Fibroblast of villous mesenchyme (primary cell): ENCODE measurements at places on chromosomes 3 and 15.
A peak's percentile ranks its signal among the peaks of the same experiment; 100 is the strongest.

DNA sequence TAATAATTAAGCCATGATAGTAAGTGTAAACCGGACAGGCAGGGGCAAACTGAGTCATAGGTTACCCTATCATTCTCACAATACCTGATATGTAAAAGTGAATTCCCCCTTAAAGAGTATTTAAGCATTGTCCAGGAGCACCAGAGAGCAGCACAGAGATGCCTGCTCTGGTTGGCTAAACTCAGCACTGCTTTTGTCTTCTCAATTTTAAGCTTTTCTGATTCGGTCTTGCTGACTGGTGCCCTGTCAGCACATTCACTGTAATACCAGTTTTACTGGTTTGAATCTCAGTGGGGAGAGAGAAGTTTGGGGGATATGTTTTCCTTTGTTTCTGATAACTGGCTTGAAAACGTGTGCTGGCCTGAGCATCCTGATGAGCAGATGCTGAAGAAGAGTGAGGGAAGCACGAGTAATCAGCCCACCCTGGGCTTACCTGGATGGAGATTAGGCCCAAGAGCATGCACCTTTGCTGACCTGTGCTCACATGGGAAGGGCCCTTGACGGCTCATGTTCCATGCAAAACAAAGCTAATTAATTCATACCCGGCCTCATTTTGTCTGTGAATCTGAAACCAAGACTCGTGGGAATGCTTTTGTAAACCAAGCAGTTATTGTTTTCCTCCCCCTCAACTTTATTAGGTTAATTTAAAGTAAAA is 208.5 kb upstream of the MRPL3 start:
- no peak for DNase-seq

- DNase-seq, result peak; percentile 25
Measured at GRCh38 chr15:86919581-86919980, 839.9 kb downstream of the AGBL1 start.

- DNase-seq, result no peak
Measured at GRCh38 chr3:187804745-187805121, 59.5 kb upstream of the BCL6 start.

- DNase-seq, result no peak
Measured at GRCh38 chr15:64877435-64877834, 34.3 kb upstream of the ANKDD1A start.

GRCh38 chr3:10238345-10239183 is 9.7 kb upstream of the TATDN2 start:
- DNase-seq, result no peak

DNA sequence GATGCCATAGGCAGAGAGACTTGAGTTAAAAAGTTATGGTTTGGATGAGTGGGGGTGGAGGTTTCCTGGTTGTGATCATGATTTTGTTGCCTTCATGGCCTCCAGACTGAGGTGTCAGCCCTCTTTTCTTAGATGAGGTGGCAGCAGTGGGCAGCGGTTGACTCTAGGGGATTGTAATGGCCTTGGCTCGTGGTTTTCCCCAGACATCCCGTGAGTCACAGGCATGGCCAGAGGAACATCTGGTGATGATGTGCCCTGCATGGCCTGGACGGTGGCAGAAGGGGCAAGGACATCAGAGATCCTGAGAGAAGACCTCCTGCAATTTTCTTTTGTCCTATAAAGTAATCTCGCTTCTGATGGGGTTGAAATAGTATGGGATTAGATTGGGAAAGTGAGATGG is 12.4 kb downstream of the RETNLB start:
- DNase-seq, result no peak

DNA sequence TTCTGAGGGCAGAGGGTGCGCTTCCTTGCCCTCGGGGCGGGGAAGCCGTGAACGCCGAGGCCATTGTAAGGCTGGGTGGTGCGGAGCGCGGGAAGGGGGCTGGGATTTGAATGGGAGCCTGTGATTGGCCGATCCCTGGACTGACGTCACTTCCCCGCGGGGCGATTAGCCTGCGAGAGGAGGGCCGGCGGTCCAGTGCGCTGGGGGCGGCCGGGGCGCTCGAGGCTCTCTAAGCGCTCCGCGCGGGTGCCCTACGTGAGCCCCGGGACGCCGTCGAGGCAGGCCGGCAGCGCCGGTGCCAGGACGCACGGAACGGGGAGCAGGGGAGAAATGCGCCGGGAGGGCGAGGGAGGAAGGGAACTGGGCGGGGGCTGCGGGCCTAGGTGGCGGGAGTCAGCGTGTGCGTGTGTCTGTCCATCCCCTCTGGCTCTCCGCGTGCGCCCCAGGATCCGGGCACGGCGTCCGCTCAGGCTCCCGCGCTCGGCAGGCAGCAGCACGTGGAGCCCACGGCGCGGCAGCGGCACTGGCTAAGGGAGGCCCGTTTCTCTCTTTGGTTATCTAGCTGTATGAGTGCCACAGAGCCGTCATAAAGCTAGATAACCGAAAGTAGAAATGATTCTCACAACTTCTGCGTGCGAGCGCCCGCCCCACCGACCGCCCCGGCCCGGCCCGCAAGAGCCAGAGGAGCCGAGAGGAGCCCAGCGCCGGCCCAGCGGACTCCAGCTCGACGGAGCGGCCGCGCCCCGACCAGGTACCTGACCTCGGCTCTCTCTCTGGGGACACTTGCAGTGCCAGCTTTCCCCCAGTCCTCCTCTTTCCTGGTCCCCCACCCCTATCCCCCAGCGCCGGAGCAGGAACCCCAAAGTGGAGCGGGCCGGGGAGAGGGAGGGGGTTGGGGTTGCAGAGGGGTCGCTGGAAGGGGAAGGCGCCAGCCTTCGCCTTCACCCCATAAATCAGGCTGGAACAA is 33.1 kb upstream of the POLG start:
- DNase-seq, result no peak

- DNase-seq, result no peak
Measured at GRCh38 chr3:116563351-116563750, 118.1 kb upstream of the LSAMP start.

- DNase-seq, result peak; percentile 13
Measured at GRCh38 chr15:74050556-74051234, 31.7 kb downstream of the GOLGA6A start.

- DNase-seq, result no peak
Measured at GRCh38 chr15:87843312-87843711, 413.2 kb downstream of the NTRK3 start.

DNA sequence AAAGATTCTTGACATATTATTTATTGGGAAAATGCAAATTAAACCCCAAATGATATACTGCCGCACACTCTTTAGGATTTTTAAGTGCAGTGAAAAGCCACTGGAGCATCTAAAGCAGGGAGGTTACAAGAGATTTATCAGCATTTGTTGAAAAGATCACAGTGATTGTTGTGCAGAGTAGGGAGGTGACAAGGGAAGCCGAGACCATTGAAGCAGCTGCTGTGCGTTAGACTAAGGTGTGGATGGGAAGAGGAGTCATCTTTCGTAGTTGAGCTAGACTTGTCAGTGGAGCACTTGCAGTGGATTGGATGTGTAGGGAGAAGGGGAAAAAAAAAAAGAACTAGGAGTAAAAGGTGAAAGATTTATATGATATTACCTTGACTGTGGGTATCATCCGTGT is 854.6 kb downstream of the NTRK3 start:
- DNase-seq, result no peak

DNA sequence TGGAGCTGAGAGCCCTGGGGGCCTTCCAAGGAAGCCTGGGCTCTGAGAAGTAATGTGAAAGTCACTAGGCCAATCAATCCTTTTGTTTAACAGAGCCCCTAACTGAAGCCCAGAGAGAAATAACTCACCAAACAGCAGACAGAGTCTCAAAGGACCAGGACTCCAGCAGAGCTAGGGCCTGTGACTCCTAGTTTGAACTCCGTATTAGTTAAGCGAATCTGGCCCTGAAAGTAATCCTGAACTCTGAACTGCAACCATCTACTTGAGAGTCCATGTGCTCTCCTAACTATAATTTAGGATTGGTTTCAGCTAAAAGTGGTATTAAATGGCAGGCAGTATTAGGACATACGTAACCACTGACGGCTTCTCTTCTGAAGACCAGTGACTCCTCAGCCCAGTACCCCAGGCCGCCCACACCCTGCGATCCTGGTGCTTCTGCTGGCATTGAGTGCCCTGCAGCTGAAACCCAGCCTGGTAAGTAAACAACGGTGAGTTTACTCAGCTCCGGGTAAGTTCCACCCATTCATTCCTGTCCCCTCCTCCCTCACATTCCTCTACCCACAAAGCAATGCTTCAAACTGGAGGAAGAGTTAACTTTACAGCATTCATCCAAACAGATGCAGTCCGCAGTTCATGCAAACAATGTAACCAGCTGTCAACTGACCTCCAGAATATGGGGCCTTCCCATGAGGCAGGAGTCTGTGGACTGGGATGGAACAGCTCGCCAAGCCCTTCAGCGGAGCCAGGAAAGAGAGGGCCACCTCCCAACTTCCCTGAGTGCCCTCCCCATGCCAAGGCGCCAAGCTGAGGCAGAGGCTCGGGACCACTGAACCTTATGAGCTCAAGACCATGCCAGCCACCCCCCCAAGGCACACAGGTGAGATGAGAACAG is 7.3 kb downstream of the MYO5C start:
- peak; percentile 5 for DNase-seq

- no peak for DNase-seq
Measured at GRCh38 chr15:71136793-71137518, 21.7 kb downstream of the THSD4 start.

DNA sequence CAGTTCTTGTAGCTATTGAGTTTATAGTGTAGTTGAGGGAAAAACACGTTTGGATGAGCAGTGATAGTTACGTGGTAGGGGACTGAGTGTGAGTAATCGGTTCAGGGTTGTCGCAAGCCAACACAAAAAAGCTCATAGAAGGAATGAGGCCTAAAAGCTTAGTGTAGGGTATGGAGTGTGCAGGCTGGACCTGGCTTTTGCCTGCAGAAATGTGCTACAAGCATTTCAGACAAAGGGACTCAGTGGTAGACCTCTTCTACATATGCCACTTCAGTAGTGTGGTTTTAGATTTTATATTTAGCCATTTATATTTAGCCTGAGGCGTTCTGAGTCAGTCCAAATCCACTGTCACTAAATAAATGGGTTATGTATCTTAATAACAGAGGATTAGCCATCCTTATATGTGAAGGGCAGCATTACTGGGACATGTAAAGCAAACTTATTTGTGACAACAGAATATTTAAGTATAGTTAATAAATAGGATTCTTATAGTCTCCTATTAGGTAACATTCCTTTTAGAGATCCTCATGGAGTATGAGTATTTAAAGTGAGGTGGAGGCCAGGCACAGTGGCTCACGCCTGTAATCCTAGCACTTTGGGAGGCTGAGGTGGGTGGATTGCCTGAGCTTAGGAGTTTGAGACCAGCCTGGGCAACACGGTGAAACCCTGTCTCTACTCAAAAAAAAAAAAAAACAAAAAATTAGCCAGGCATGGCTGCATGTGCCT is 21.8 kb downstream of the ATP2C1 start:
- DNase-seq, result no peak

DNA sequence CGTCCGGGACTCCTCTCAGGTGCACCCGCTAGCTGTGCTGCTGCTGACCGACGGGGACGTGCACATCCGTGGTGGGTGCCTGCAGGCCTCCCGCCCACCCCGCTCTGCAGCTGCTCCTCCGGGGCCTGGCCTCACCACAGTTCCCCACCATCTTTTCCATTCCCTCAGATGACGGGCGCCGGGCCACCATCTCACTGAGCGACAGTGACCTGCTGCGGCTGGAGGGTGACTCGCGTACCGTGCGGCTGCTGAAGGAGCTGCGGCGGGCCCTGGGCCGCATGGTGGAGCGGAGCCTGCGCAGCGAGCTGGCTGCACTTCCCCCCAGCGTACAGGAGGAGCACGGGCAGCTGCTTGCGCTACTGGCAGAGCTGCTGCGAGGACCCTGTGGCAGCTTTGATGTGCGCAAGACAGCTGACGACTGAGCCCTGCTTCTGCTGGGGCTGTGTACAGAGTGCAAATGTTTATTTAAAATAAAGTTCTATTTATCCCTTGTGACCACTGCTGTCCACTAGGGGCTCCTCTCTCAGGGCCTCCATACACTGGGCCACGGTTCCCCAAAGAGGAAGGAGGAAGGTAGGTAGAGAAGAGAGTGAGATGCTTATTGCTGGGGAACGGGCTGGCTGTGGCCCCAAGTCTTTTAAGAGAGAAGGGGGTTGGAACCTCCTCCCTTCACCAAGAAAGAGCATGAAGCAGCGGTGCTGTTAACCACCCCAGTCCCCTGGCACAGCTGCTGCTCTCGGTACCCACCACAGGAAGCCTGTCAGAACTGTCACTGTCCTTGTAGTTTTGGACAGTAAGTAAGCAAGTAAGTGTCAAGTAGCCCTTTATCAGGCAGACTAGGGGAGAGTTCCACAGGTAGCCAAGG is 47.0 kb downstream of the DHX30 start:
- DNase-seq, result peak; percentile 37

GRCh38 chr3:42149975-42150374 is 58.8 kb downstream of the TRAK1 start:
- DNase-seq, result no peak

DNA sequence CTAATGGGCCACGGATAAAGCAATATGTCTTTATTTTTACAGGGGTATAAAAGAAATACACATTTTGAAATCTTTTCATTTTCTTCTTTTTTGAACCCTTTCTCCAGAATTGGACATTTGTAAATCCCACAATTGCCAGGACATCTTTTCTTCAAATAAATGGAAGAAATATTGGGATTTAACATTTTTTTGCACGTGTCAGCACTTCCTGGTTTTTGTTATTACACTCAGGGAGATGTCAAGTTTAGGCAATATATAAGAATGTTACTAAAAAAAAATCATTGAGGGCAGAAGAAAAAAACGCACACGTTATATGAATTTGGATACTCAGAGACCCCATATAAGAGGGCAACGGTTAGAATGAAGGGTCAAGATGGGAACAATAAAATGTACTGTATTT is 78.3 kb upstream of the TMCO5A start:
- no peak for DNase-seq

DNA sequence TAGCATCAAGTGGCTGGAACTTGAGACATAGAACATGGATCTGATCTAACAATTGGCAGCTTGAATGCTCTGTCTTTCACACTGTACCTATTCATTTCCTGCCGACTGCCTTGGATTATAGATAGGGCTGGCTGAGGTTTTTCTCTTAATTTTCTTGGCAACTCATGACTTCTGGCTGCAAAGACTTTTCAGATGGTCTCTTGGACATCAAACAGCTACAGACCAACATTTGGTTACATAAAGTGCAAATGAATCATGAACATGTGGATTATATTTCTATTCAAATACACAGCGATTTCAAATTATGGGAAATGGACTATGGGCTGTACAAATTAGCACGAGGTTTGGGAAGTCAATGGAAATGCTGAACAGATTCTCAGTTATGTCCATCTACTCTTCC is 26.2 kb upstream of the IL16 start:
- no peak for DNase-seq

DNA sequence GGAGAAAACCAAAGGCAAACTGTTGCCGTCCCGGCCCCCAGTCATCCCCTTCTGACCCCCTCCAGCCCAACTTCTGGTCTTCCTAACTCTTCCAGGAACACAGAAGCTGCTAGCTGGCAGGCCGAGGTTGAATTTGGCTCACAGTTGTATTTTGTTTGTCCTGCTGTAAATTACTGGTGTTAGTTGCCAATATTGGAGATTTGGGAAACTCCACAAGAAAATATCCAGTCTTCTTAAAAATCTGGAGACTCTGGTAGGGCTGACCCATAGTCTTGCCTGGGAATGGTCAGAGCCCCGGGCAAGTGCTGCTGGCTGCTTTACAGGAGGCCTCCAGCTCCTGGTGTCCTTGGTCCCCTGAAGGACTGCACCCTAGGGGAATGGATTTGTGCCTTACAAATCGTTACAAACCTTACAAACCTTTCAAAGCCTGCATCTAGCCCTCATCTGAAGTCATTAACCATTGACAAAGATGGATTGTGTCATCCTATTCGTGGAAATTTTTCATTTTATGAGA is 112.0 kb upstream of the MCTP2 start:
- DNase-seq, result no peak

GRCh38 chr3:153680526-153680925 is 440.7 kb upstream of the ARHGEF26 start:
- no peak for DNase-seq

- no peak for DNase-seq
Measured at GRCh38 chr3:108673988-108674661, 83.1 kb downstream of the RETNLB start.
